ENCODE measurements at places on chromosomes 5 and 9.

DNA sequence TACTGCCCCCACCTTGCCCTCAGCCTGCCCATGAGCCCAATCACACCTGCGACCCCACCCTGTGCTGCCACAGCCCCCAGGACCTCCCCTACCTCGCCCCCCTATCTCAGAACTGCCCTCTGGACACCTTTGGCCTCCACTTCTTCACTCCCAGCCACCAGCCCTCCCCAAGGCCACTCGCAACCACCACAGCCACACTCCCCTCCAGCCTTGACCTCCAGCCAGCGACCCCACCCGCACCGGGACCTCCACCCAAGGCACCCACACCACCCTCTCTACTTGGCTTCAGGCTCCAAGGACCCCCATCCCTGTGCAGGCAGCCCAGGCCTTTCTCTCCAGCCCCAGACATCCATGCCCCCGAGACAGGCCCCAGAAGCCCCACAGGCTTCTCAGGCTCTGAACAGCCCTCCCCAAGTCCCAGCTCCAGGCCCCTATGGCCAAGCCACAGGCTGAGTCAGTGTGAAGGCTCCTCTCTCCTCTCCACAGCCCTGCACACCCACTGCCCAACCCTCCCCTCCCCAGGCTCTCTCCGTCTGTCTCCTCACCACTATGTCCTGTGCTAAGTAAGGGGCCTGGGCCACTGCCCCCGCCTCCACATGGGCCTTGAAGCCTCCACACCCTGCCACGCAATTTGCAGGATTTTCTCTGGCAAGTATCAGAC, 2.0 kb downstream of the AK1 start:
- DNase-seq: no peak

GRCh38 chr5:115079924-115080623, 89.6 kb downstream of the TRIM36 start:
- DNase-seq: no peak

DNA sequence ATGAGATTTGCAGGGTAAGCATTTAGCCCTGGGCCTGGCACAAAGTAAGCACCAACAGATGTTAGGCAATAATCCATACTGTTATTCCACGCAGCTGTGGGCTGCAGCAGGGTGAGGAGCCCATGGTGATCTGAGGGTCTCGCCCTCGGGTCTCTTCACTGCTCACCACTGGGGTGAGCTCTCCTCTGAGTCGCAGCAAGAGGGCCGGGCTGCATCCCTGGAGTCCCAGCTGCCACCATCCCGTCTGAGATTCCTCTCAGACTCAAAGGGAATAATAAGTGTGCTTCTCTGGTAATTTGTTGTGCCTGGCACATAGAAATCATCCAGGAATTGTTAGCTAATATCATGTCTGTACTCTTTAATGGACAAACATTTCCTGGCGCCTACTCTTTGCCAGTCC, 6.9 kb downstream of the NKX2-5 start:
- DNase-seq: no peak

DNA sequence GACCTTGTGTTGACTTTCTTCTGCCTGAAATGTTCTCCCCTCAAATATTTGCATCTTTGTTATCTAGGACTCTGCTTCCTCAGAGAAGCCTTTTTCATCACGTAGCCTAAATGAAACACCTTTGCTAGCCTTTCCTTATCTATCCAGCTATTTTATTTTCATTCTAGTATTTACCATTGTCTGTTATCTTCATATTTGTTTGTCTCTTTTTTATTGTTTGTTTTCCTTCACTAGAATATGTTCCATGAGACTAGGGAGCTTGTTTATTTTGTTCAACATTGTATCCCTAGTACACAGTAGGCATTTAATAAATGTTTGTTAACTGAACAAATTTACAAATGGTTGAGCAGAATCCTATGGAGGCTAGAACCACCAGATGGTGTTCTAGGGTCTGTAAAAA, 178.0 kb downstream of the NPR3 start:
- no peak for DNase-seq

- no peak for DNase-seq
Observed at GRCh38 chr9:76654575-76654974, 109.7 kb upstream of the PCA3 start.

DNA sequence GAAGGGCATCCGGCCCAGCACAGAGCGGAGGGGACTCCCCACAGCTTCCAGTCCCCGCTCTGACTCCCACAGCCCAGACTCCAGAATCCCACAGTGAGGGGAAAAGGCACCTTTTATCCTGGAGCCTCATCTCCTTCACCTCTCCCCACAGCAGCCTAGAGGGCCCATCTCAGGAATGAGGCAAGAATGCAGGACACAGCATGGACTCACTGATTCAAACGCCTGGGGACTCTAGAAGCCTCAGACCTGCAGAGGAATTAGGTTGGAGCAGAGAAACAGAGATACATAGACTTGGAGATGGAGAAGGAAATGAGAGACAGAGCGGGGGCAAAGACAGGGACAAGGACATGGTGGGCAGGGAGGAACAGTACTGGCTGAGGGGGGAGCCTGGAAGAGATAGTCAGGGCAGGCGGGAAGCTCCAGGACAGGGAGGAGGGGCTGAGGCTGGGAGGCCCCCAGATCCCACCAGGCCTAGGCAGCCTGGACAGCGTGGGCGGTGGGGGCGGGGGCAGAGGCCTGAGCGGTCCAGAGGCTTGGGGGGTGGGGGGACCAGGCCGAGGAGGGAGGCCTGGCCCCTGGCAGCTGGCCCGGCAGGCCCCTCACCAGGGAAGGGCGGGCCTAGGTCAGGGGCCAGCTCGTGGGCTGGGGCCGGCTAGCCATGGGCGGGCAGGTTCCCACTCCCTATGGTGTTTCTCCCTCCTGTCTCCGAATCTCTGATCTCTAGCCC, 15.8 kb downstream of the CNTFR start:
- DNase-seq: no peak

DNA sequence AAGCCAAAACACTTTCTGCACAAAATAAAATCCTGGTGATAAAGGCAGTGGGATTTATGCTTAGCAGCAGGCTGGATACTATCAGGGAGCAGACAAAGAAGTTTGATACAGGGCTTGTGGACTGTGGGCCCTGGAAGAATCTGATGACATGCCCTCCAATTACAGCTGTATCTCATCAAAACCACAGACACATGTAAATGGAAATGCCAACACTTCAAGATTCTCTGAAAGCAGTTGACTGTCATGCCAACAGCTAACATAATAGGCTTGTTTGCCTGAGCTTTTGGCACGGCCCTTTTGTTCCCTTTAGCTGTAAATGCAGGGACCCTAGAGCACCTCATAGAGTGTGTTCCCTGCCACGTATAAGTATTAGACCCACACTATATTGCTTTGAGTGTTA, 114.4 kb downstream of the STK32A start:
- DNase-seq: no peak

GRCh38 chr9:15513335-15513734, 2.6 kb upstream of the PSIP1 start:
- DNase-seq: peak; percentile 22

DNA sequence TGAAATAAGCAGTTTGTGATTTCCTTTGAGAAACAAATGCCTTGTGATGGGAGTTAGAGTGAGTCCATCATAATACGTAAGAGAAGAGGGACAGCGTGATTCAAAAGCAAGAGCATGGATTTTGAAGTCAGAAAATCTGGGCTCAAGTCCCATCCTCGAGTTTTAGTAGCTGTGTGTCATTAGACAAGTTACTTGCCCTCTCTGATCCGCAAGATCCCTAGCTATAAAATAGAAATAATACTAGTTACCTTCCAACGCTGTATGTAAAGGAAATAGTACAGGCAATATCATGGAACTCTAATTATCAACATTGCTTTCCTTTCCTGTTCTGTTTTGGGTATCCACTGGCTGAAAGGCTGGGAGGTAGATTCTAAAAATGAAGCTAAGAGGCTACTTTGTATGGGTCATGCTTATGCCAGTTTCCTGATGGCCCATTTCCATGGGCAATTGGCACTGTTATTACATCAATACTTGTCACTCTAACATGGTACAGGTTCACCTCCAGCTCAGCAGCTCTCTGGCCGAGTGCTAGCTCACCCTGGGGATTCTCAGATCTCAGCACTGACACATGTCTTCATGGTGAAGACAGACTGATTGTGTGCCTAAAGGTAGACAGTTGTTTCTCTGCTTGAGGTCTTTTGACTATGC, 241.7 kb upstream of the KLF4 start:
- DNase-seq: no peak

DNA sequence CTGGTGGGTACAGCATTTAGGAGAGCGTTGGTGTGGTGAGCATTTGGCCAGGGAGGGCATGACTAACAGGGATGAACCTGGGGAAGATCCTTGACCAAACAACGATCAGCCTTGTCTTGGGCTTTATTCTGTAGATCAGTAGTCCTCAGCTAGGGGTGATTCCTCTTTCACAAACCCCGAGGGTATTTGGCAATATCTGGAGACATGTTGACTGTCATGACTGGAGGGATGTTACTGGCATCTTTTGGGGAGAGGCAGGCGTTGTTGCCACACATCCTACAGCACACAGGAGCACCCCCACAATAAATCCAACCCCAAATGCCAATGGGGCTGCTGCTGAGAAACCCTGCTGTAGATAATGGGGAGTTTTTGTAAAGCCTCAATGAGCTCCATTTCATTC, 43.9 kb downstream of the OSTF1 start:
- no peak for DNase-seq

GRCh38 chr9:97041898-97042297, 3.0 kb upstream of the CTSV start:
- no peak for DNase-seq

DNA sequence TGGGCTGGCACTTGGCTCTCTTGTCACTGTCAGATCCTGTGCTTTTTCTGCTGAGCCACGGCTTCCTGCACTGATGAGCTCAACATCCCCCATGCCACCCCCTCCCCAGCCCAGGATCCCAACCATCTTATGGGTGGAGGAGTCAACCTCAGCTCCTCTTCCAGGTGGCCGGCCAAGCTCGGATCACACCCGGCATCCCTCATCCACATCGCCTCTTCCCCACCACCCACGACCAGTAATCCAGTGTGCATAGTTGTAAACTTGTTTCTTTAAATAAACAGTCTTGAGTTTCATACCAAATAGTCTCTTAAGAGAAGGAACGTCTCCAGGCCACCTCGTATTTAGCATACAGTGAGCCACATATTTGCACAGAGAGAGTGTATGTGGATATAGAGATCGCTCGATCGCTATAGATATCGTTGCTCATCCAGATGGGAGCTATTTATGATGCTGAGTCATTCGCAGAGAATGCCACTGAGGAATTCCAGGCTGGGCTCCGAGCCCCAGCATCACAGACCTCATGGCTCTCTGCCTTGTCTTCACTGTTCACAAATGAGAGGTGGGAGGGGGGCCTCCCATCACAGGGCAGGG, 61.8 kb upstream of the CPLX2 start:
- no peak for DNase-seq

DNA sequence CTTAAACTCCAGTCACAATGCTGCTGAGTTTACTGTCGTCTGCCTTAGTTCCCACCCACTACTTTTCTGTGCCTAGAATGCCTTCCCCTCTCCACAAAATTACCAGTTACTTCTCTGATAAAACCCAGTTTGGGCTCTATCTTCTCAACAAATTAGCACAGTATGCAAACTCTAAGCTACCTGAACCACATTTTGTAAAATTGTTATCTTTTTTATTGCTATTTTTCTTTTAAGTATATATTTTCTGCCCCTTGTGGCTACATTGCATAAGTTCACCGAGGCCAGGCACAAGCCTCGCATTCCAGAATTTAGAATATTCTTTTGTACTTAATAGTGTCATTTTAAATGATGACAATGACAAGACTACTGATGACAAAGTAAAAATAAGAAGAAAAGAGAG, 60.0 kb downstream of the POU5F2 start:
- DNase-seq: no peak

DNA sequence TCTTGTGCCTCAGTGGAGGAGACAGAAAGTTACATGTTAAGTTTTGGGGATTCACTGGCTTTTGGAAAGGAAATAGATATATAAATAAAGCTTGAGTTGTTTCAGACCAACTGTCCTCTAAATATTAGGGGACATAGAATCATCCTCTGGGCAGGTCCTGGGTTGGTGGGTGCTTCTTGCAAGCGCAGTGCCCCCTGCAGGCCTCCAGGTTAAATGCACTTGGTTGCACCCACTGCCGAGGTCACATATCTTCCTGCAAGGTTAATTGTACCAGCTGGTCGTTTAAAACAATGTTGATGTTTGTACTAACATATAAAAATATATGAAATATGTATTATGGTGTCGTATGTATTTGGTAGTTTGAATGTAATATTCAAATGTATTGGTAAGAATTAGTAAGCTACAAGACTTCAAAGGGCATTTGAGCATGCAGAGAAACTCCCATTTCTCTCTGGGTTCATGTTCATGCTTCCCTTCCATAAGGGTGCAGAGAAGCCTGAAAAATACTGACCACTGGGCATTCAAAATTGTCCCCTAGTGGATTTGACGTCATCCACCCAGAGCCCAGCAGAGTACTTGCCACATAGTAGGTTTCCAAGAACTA, 87.0 kb downstream of the ZNF618 start:
- DNase-seq: peak; percentile 43

DNA sequence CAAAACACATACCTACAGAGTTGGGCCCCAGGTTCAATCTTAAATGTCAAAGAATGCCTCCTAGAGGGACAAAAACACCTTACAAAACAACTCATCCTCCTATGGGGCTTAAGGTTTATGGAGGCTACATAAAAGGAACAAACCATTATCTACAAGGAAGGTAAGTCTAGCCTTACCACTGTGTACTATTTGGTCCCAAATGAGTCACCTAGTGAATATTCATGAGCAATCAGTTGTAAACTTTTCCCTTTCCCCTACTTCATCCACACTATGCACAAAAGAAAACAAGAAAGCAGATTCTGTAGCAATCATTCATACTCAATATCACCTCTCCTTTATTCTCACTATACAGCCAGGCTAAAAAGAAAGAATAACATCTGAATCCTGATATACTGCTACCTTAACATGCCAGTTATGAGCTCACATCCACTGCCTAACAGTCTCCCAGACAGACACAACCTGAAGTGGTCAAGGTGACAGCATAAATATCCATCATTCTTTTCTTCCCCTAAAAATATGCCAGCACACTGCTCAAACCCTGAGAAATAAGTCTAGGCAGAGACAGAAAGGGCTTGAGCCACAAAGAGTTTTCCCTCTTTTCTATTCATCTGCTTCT, 6.2 kb downstream of the OXCT1 start:
- no peak for DNase-seq

- DNase-seq: no peak
Observed at GRCh38 chr9:89789922-89790510, 185.2 kb downstream of the GADD45G start.

DNA sequence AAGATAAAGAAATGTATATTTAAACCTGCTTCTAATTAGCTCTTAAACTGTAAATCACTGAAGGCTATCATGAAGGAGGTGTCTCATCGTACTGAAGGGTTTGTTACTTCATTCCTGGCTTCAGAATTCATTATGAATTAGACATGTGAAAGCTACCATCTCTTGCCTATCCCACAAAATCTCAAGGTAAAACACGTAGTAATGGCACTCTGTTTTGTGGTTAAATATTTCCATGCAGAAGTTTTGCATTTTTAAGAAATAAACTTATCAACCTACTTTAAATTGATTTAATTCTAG, 490.7 kb upstream of the NUDT12 start:
- DNase-seq: no peak

GRCh38 chr5:36692791-36693763, 86.7 kb downstream of the SLC1A3 start:
- peak; percentile 70 for DNase-seq
